ENCODE measurements at places on chromosomes 1 and 21. TPM values are rescaled to one million over a fixed set of nuclear protein-coding genes. Genes with fewer than 3 reads are reported as not detected.

The CREG1 gene
- total RNA-seq = 19.0 TPM

The SERTAD4 gene
- 0.54 TPM for total RNA-seq

The LIPI gene
- total RNA-seq = not detected

The HSPA13 gene
- 87.2 TPM for total RNA-seq

The NLRP3 gene
- 0.09 TPM for total RNA-seq

The GRHL3 gene
- total RNA-seq = 0.31 TPM

DNA sequence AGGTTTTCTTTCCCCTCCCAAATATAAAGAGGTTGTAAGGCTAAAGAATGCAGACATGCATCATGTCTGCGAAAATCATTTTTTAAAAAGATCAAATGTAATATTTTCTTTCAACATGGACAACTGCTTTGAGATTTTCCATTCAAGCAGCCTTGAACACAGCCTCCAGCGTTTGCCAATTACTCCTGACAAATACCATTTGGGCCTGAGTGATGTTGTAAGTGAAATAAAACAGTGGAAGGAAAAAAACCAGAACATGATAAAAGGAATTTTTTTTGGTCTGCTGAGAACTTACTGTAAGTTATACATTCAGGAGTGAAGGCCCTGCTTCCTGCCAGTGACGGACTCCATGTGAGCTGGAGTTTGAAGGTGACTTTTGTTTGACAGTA, 37.2 kb downstream of the SETD4 start:
- no peak for DNase-seq

GRCh38 chr1:37817481-37817880, 9.5 kb upstream of the YRDC start:
- peak; percentile 70 for DNase-seq

- DNase-seq = no peak
These were observed 19.1 kb upstream of the LMX1A start for GRCh38 chr1:165375623-165376022.

GRCh38 chr1:235583511-235584001, 66.0 kb downstream of the GNG4 start:
- DNase-seq = no peak

DNA sequence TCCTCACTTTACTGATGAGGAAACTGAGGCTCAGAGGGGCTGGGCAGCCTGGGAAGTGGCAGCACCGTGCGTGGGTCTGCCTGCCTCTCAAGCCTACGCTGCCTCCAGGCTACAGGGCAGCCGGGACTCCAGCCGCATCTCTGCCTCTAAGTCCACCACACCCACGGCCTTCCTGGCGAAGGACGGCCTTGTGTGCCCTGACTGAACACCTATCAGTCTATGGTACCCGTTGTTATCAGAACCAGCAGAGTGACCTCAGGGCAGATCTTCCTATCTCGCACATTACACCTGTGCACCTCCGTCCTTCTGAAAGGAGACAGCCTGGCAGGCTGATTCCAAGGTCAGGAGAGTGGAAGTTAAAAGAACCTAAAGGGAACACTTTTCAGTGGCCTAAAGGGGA, 35.7 kb upstream of the SLC30A1 start:
- DNase-seq = no peak

DNA sequence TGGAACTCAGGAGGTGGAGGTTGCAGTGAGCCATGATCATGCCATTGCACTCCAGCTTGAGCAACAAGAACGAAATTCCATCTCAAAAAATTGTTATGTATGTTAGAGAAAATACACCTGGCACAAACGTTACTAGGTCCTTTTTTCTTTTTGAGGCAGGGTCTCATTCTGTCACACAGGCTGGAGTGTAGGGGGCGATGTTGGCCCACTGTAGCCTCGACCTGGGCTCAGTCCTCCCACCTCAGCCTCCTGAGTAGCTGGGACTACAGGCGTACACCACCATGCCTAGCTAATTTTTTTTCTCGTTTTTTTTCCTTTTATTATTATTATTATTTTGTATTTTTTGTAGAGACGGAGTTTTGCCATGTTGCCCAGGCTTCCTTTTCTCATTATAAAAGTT, 4.4 kb downstream of the HAX1 start:
- peak; percentile 68 for DNase-seq

DNA sequence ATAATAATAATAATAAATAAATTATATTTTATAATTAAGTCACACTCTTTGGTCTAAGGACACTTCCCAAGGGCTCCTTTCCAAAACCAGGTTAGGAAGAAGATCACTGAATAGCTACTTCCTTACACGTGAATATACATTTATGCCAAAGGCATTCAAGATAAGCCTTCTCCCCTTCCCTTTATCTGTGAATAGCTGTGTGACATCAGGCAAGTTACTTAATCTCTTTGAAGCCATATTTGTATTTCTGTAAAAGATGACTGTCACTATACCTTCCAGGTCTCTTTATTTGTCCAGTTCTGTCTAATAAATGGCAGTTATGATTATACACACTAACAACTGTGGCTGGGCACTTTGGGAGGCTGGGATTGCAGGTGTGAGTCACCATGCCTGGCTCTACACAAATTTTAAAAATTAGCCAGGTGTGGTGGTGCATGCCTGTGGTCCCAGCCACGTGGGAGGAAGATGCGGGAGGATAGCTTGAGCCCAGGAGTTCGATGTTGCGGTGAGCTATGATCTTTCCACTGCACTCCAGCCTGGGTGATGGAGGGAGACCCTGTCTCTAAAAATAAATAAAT, 5.5 kb upstream of the RNF11 start:
- DNase-seq = no peak

- DNase-seq = no peak
These were observed 8.4 kb upstream of the PEX19 start for GRCh38 chr1:160293020-160293968.

DNA sequence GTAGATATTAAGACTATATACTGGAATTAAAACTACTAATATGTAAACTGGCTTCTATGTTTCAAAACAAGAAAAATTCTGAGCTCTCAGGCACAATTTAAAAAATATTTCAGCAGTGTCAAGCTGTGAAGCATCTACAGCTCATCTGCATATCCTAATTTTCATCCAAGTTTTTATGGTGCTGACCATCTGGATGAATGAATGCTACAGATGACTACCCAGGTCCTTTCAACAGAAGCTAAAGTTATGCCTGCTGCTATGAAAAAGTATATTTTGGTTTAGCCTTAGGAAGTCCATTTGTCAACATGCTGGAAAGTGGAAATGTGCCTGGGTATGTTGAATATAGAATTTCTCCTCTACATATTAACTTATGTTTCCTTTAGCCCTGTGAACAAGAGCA, 206.9 kb downstream of the NEGR1 start:
- no peak for DNase-seq
